ENCODE measurements at places on chromosomes 6 and 20.

GRCh38 chr6:90413867-90414266, 117.2 kb upstream of the BACH2 start:
- peak overlapping the region; percentile 90 for H3K27ac ChIP-seq
- no peaks in the 10 kb centered on the region for H3K27me3 ChIP-seq
- peaks cover 69% of the 10 kb centered on the region for H3K4me1 ChIP-seq
- peak overlapping the region; percentile 70 for H3K4me3 ChIP-seq
- H3K36me3 ChIP-seq, result no peaks in the 10 kb centered on the region

DNA sequence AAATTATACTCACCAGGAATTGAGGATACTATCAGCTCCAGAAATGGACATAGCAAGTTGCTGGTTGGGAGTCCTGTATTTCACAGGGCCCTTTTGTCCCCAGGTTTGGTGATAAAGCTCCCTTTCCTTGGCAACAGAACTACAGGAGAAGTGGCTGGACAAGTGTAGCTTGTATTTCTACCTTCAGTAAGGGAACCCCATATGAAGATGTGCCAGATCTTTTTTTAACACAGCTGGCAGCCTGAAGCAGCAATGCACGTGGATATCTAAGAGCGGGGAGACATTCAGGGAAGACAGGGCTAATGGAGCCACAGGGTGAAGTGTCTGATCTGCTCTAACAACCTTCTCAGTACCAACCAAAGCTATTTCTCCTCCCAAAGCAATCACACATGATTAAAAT, 373.9 kb upstream of the ID4 start:
- H3K27me3 ChIP-seq, result no peaks in the 10 kb centered on the region
- no peaks in the 10 kb centered on the region for H3K36me3 ChIP-seq
- no peaks in the 10 kb centered on the region for H3K4me1 ChIP-seq
- no peak overlapping the region for H3K4me3 ChIP-seq

DNA sequence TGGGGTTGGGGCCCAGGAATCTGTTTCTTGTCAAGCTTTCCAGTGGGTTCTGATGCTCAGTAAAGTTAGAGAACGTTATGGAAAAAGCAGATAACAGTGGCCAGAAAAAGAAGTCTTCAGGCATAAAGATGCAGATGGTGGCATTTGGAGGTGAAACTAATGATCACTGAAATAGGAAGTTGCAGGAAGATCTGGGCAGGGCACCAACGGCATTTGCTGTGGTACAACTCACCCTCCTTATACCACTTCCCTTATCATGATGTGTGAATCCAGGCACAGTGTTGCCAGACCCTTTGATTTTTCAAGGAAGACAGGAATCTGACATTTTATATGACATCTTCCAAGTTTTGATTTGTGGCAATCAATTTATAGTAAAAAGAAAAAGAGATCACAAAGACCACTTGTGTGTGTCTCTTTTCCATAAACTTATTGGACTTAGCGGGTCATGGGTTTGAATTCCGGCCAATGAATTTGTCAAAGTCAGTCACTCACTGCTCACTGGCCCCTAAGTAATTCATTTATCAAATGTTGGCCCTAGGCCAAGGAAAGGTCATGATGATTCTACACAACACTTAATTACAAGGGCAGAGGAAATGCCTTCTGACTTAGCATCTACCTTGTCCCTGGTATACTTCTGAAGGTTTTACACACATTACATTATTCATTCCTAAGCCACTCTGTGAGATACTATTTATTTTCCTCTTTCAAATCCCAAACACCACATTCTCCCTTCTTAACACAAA, 37.6 kb downstream of the LAMP5 start:
- no peaks in the 10 kb centered on the region for H3K27me3 ChIP-seq
- DNase-seq, result no peak
- H3K4me3 ChIP-seq, result no peak overlapping the region
- H3K36me3 ChIP-seq, result no peaks in the 10 kb centered on the region
- no peak overlapping the region for H3K27ac ChIP-seq

DNA sequence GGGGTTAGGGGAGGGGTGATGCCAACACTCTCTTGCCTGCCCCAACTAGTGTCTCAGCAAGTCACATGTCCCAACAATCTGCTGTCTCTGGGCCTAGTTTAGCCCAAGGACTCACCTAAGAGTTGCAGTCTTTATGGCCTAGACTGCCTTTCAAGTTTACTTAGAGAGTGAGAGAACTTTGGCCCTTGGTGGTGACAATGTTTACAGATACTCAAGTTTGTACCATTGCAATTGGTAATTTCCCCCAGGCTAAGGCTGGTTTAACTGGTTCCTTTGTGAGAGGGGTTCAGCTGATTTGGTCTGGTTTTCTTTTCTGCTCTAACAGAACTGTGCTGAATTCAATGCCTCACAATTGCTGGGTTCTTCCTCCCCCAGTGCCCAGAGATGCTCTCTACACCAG, 1279.9 kb upstream of the EYS start:
- H3K4me1 ChIP-seq, result no peaks in the 10 kb centered on the region
- H3K4me3 ChIP-seq, result no peak overlapping the region
- H3K27ac ChIP-seq, result no peak overlapping the region
- no peak for DNase-seq

GRCh38 chr6:126113261-126113660, 126.9 kb downstream of the TRMT11 start:
- DNase-seq, result no peak
- no peak overlapping the region for H3K27ac ChIP-seq
- no peaks in the 10 kb centered on the region for H3K27me3 ChIP-seq
- no peak overlapping the region for H3K4me3 ChIP-seq
- H3K36me3 ChIP-seq, result no peaks in the 10 kb centered on the region

DNA sequence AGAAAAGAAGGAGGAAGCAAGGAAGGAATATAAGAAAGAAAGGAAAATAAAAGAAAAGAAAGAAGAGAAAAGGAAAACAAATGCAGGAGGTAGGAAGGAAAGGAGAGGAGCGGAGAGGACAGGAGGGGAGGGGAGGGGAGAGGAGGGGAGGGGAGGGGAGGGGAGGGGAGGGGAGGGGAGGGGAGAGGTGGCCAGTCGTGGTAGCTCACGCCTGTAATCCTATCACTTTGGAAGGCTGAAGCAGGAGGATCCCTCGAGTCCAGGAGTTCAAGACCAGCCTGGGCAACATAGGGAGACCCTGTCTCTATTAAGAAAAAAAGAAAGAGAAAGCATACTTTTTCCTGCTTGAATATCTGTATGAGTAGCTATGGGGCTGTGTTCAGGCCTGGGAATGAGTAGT, 46.4 kb upstream of the GCM1 start:
- no peaks in the 10 kb centered on the region for H3K4me1 ChIP-seq
- H3K27me3 ChIP-seq, result no peaks in the 10 kb centered on the region
- H3K4me3 ChIP-seq, result no peak overlapping the region
- no peak overlapping the region for H3K27ac ChIP-seq
- H3K36me3 ChIP-seq, result no peaks in the 10 kb centered on the region

DNA sequence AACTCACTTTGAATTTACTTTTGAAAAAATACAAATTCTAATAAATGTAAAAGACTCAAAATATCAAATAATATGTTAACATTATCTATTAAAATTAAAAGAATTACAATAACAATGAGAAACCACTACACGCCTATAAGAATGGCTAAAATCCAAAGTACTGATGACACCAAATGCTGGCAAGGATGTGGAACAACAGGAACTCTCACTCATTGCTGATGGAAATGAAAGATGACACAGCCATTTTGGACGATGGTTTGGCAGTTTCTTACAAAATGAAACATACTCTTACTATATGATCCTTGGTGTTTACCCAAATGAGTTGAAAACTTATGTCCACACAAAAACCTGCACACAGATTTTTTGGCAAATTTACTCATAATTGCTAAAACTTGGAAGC, 15.6 kb upstream of the STX11 start:
- no peak overlapping the region for H3K27ac ChIP-seq
- H3K36me3 ChIP-seq, result no peaks in the 10 kb centered on the region
- DNase-seq, result no peak
- H3K4me3 ChIP-seq, result no peak overlapping the region
- peaks cover 35% of the 10 kb centered on the region for H3K4me1 ChIP-seq
- H3K27me3 ChIP-seq, result no peaks in the 10 kb centered on the region
